Esophagus squamous epithelium (tissue), 5 donors: ENCODE measurements at places on chromosomes 2 and 18.

DNA sequence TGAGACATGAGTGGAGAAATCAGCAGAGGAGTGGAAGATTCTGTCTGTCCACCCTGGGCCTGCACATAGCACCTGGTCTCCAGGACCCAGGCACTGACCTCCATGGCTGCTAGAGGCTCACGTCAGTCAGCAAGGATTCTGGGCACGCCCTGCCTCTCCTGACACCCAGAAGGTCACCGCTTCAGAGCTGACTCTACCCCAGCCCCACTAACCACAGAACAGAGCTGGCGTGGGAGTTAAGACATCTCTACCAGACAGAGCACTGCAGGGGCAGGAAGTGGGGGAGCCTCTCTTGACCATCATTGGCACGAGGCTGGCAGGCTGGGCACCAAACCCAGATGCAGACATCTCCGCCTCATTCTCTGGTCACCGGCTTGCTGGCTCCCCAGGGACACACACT is 3.0 kb downstream of the ADCY3 start:
- no peak for DNase-seq

DNA sequence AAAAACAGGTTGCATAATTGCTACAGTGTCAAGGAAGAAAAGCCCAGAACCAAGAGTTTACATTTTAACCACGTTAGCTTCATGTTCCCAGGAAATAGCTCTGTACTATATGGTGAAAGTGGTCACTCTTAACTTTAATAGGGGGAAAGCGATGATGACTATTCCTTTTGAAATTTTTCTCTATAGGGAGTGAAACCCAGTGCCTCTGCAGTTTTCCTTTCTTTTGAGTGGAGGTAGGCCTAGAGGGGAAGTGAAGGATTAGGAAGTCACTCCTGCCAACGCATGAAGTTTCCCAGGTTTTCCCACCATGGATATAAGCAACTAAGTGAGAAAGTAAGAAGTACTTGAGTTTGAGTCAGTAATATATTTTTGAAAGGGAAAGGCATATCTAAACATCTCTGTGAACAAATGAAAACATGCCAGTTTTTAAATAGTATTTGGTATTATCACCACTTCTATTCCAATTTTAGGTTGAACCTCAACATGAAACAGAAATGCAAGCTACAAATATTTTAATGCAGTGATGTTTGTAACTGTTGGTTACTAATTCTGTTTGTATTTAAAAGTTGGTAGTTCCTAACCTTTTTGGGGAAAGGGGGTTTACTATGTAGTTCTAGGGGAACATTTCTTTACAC is 91.9 kb downstream of the VRK2 start:
- no peak for DNase-seq

GRCh38 chr2:56732946-56733345 is 549.2 kb downstream of the CCDC85A start:
- DNase-seq = no peak

DNA sequence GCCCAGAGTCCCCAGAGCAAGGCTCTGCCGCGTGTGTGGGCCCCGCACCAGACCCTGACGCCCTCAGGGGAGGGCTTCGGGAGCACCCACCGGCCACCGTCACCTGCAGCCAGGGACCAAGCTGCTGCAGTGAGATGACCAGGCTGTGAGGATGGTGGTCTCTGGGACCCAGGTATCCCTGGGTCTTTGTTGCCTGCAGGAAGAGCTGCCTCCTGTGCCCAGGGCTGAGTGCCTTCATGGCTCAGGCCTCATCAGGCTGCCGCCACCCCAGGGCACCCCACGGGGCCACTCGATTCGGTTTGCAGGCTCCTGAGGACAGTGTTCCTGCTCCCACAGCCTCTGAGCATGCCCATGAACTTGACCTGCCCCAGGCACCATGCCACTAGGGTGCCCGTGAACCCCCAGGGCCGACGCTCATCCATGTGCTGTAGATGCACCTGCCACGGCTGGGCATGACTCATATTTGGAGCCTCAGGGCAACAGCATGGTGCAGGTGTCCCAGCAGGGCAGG is 109.8 kb downstream of the FAM210A start:
- no peak for DNase-seq

GRCh38 chr2:126935774-126936173 is 37.1 kb downstream of the TEX51 start:
- no peak for DNase-seq

DNA sequence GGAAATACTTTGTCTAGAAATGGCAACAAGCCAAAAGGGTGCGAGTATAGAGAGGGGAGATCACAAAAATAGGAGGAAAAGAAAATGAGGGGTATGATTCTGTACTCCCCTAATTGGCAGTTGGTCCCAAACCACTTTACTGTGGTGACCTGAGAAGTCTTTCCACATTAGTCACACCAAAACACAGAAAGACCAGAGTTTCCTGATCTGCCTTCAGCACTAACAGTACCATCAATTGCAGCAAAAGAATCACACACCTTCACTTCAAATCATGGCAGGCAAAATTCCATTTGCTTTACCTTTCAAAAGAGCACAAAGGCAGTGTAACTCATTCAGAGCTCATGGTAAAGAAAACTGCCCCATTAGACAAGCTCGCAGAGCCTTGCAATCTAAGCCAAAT is 86.8 kb downstream of the ALK start:
- DNase-seq = no peak
